ENCODE measurements at places on chromosomes 1 and 21.
A peak's percentile ranks its signal among the peaks of the same experiment; 100 is the strongest.

GRCh38 chr1:50488356-50488755 is 65.1 kb upstream of the DMRTA2 start:
- DNase-seq, result no peak

GRCh38 chr1:212110617-212111016 is 75.1 kb downstream of the DTL start:
- peak; percentile 82 for DNase-seq

DNA sequence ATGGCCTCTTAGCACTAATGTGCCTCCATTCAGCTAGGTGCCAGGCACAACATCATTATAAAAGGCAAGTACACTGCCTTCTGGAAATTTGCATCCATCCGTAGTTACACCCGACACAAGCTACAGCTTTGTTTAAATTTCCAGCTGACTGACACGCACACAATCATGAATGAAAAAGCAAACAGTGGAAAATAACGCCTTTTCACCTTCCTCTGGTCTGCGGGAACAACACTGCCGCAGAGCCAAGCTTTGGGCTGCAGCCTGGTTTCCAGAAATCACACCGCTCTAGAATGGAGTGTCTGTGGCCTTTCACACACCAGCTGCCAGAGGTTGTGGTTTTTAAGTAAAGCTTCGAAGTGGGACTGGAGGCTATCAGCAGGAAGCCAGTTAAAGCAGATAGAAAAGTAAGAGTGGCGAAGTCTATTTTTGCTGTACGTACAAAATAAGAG is 142.8 kb upstream of the COA6 start:
- DNase-seq, result no peak

DNA sequence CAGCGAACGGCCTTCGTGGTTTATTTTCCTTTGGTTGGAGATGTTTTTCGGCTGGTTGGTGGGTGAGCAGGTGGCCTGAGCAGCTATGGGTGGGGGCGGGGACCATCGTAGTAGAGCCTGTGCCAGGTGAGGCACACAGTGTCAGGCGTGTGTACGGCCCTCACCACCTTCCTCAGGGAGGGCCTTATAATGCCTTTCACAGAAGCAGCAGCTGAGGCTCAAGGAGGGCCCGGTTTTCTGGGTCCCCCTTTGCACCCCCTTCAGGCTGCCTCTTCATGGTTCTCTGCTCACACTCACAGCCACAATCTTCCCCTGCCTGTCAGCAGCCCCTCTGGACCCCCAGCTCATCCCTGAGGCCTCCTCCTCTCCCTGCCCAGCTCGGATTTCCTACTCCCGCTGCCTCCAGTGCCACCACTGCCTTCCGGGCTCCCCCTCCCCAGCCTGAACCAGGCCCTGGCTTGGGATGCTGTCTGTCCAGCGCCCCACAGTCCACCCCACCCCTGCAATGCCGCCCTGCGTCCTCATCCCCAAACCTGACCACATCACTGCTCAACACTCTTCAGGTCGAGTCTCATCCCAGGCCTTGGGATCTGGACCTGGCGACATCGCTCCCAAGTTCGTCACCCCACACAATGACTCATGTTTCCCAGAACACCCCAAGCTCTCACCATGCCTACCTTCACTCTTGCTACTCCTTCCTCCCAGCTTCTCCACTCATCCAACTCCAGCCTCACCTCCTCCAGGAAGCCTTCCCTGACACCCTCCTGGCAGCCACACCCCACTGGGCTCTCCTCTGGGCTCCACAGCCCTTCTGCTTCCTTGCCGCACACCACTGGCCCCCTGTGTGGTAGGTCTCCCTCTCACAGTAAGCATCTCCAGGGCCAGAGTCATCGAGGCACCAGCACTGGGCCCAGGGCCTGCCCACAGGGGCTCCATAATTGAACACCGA is 53.9 kb downstream of the DMRTB1 start:
- no peak for DNase-seq

DNA sequence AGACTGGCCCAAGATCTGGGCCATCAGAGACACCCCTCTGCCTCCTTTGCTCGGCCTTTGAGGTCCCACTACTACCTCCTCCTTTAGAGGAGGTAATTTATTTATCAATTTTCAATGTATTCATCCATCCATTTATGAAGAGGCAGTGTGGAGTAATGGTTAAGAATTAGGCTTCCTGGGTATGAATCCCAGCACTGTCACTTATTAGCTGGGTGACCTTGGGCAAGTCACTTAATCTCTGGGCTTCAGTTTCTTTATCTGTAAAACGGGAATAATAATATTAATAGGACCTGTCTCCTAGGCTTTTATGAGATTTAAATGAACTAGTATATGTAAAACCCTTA is 1.7 kb downstream of the NR0B2 start:
- DNase-seq, result no peak

DNA sequence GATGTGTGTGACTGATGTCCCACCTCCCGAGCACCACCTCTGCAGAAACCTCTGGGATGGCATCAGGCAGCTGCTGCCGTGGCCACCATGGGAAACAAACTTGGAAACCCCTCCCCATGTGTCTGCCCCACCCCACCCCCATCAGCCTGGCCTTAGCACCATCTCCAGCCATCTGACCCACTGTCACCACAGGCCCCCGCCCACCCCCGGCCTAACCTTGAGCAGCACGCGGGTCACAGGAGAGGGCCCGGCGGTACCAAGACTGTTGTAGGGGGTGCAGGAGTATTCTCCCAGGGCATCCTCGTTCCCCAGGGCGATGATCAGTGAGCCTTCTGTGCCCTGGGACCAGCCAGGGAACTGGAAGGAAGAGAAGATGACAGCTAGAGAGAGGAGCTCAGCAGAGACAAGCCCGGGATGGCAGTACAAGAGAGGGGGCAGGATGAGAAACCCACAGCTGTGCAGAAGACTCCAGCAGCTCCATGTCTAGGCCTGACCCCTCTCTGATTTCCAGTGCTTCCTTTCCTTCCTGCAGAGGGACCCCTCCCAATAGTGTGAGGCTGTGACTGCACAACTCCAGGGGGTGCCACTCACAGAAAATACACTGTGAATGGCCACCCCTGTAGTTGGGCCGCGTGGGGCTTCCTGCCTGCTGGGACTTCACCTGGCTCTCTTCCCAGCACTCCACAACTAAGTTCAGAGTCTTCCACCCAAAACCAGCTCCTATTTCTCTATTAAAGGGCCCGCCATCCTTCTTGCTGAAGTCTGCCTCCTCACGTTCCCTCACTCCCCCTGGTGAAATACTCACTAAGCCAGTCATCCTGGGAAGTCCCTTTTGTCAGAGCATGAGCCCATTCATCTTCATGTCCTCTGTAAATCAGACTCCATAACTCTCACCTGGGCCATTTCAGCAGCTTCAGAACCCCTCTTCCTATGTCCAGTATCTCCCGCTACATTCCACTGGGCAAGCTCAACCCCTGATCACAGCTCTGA is 7.3 kb upstream of the TAGLN2 start:
- peak; percentile 18 for DNase-seq

- DNase-seq, result no peak
Measured at GRCh38 chr1:31326461-31326860, 29.6 kb downstream of the ZCCHC17 start.

DNA sequence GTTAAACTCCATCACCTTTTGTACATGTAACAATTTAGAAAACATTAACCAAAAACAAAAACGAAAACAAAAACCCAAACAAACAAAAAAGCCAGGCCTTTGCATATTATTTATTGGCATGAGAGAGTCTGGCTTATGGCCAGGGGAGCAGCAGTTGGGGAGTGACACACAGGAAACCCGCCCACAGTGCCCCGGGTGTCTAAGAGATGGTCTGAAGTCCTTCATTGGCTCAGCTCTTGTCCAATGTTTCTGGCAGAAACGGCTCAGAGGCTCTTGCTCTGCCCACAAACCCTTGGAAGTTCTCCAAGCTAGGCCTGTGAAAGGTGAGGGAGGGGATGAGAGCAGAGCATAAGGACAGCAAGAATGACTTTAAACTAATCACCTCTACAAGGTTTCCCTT is 131.5 kb downstream of the CNIH3 start:
- DNase-seq, result no peak

GRCh38 chr1:53502641-53503432 is 43.6 kb downstream of the DMRTB1 start:
- DNase-seq, result no peak

GRCh38 chr1:42851960-42852607 is 5.7 kb downstream of the ZNF691 start:
- no peak for DNase-seq

DNA sequence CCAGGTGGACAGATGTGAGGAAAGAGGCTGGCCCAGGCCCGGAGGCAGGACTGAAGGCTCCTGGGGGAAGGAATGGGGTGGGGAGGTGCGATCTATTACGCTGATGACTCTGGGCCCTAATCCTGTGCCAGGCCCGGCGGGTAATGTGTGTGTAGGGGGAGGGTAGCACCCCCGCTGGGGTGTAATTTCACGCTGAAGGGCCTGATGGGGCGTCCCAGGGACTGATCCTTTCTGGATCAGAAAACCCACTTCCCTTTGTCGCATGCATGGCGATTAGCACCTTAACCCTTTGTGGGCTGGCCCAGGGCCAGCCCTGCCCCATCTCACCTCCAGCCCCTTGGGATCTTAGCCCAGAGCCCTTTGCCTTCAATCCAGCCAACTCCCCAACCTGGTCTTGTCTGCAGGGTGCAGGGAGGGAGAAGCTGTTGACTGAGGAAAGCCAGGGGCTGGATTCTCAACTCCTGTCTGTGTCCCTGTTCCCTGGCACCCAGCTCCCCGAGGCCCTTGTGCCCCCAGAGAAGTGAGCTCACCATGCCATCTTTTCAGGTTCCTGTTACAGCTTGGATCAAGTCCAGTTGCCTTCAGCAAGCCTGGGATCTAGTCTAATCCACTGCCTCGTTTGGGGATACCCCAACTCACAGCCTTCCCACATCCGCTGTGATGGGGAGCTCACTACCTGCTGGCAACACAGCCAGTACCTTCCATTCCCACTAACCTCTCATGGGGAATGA is 26.0 kb downstream of the KNCN start:
- DNase-seq, result no peak

- no peak for DNase-seq
Measured at GRCh38 chr1:3905266-3905952, 5.3 kb upstream of the C1orf174 start.

- no peak for DNase-seq
Measured at GRCh38 chr1:35448344-35448801, 108.8 kb downstream of the KIAA0319L start.

- DNase-seq, result no peak
Measured at GRCh38 chr1:76098845-76099244, 24.3 kb downstream of the ST6GALNAC3 start.

DNA sequence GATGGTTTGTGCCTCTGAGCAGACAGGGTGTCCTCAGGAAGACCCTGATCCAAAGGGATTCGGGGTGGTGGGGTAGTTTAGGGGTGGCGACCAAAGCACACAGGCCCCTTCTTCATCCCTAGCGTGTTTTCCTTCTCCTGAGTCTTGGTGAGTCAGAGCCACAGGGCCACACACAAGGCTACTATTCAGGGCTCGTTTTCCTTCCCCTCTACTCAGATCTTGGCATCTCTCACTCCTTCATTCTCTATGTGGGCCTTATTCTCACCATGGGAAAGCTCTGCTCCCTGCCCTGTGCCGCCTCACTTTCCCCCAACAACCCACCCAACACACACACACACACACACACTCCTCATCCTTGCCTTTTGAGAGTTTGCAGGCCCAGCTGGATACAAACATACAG is 43.6 kb upstream of the WNT2B start:
- peak; percentile 30 for DNase-seq

GRCh38 chr21:31609081-31609480 is 50.4 kb upstream of the SOD1 start:
- DNase-seq, result peak; percentile 24

DNA sequence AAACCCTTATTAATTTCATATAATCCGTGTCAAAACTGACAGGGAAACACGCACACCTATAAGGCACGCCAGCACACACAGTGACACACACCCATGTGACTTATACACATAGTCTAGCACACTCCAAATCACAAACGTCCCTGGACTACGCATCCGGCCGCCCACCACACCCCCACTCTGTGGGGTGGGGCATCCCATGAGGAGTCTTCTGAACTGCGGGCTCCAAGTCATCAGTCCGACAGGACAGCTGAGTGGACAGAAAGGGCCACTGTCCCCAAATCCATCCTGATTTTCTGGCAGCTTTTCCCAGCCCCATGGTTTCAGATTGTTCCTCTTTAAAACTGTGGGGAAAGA is 829 bp downstream of the PEA15 start:
- peak; percentile 64 for DNase-seq

DNA sequence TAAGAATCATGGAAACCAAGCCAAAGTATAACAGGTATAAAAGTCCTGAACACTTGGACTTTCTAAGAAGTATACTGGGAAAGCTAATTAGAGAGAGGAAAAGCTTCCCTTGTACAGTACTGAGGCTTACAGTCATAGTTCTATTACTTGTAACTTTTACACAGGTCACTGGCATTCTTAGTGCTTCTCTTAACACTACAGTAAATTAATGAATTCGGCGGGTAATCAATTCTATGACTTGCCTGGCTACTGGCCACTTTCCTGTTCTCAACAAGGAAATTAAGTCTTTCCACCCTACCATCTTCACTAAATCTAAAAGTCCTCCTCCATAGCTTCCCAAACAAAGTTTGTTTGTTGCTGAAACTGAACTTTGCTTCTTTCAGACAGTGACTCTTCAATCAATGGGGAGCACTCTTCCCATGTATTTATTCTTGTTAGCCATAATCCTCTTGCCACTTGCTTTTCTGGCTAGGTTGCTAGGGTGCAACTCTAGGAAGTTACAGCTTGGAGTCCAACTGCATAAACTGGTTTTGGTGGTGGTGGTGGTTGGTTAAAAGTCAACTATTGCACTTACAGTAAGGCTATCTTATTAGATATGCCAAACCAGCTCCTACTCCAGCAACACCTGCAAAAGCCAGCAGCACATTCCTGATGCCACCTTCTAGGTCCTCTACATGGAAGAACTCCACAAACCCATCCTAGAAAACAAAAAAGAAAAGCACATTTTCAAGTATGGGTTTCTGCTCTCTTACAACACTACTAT is 2.4 kb downstream of the MCL1 start:
- DNase-seq, result no peak

- no peak for DNase-seq
Measured at GRCh38 chr1:71565831-71566230, 485.0 kb upstream of the ZRANB2 start.

DNA sequence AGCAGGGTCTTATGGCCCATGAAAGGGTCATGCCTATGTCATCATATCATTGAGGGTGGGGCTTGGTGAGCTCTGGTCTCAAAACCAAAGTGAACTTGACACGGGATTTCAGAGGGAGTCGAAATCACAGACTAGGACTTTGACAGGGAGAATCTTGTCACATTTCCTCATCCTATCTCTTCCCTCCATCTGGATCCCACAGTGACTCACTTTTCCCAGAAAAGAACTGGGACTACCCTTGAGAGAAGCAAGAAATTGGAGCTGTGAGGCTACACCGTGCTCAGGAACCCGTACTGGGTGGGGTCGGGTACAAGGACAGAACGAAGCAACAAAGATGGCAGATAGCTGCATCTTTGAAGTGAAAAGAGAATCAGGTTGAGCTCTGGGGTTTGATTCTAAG is 69.5 kb downstream of the ZSCAN20 start:
- DNase-seq, result no peak

GRCh38 chr1:161827786-161828185 is 61.7 kb downstream of the ATF6 start:
- DNase-seq, result no peak

DNA sequence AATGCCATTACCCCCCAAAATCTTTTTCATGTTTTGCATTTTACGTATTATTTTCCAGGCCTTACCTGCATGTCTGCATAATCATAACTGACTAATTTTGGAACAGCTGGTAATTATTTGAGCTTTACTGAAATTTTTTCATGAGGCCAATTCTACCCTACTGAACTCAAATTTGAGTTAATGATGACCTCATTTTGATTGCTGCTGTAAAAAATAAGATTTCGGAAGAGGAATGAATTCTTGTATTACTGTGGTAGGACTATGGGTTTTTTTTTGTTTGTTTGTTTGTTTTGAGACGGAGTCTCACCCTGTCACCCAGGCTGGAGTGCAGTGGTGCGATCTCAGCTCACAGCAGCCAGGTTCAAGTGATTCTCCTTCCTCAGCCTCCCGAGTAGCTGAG is 2.6 kb upstream of the METTL18 start:
- DNase-seq, result no peak
